ENCODE measurements at places on chromosomes 11 and 22.

DNA sequence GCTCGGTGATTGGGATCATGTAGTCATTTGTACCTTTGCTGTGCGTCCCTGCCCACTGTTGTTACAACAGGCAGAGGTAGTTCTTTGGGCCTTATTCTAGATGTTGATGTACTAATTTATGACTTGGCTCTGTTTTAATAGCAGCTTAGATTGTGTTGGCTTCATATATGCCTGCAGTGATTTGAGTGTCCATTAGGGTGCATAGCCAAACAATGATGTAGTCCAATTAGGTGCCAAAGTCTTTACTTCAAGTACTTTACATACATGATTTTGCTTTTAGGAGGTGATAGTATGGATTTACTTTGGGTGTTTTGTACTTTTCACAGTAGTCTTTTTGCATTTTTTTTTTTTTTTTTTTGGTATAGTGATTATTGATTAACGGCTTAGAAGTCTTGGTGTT lies 46.4 kb downstream of the PPP6R3 start:
- no peak for DNase-seq

DNA sequence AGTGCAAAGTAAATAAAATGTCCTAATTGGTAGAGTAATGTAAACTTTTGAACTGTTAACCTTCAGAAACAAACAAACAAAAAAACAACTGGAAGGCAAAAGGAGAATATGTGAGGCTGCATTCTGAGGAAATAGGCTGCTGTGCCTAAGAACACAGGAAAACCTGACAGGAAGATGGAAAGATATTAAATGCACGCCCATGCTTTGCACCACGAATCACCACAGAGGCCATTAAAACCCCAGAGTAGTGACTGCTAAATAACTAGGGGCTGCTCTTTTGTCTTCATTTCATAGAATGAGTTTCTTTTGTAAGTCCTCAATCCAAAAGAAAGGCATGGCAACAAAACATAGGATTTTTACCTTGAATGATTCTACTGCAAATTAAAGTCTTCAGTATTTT lies 436.0 kb downstream of the RAB38 start:
- no peak for DNase-seq

GRCh38 chr11:11620921-11621572 lies 758 bp downstream of the GALNT18 start:
- no peak for DNase-seq

GRCh38 chr11:17722000-17722643 lies 2.8 kb downstream of the MYOD1 start:
- no peak for DNase-seq

GRCh38 chr11:132005887-132006286 lies 635.5 kb downstream of the NTM start:
- DNase-seq: no peak

DNA sequence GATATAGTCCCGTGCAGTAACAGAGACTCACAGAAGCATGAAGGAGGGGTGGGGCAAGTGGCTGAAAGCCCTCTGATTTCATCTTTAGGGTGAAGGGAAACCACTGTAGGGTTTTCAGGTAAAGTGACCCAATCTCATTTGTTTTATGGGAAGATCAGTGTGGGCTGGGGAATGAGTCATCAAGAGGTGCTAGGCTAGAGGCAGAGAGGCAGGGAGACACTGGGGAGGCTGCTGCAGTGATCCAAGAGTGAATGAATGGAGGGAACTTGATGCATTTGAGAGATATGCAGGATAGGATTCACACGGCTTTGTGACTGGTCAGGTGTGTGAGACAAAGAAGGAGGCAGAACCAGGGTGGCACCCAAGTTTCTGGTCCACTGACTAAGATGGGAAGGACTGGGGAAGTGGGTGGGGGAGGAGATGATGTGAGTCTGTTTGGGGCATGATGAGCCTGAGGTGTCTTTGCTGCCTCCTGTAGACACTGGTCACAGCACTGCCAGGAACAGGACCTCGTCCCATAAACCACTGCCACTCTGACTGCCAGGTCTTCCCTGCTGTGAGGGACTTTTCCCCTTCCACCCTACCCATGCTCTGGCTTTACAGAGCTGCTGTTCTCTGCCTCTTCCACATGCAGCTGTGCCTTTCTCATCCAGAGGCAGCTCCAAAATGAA lies 239.0 kb downstream of the TENM4 start:
- no peak for DNase-seq

DNA sequence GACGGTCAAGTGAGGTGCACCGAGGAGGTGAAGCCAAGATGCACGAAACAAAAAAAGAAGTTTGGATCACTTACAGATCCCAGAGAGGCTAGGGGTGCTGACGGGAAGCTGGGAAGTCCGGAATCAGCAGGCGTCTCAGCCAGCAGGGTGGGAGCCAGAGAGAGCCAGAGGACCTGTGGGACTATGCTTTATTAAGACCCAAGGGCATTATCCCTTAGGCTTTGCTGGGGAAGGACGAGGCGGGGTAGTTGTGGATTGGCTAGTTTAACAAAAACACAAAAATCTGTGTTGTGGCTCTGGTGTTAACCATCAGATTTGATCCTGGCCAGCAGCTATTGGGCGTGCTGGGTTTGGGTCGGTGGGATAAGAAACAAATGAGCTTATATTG lies 427.1 kb downstream of the DYNC2H1 start:
- no peak for DNase-seq

GRCh38 chr11:129146191-129146590 lies 45.9 kb downstream of the ARHGAP32 start:
- DNase-seq: no peak

DNA sequence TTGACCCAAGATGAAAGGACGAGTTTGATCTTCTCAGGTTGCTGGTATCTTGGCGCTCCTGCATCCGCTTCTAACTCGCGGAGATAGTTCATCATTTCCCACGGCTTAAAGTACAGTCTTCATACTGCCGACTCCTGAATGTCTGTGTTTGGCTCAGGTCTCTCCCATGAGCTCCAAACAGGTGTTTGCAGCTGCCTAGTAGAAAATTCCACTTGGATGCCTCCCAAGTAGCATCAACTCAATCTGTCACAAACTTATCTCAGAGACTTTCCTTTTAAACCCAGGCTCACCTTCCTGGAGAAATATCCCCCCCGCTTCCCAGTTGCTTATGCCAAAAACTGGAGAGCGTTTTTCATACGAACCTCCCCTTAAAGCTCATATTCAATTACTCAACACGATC lies 986.5 kb downstream of the TBC1D22A start:
- DNase-seq: no peak

GRCh38 chr11:102377891-102378290 lies 30.9 kb downstream of the BIRC2 start:
- DNase-seq: no peak

DNA sequence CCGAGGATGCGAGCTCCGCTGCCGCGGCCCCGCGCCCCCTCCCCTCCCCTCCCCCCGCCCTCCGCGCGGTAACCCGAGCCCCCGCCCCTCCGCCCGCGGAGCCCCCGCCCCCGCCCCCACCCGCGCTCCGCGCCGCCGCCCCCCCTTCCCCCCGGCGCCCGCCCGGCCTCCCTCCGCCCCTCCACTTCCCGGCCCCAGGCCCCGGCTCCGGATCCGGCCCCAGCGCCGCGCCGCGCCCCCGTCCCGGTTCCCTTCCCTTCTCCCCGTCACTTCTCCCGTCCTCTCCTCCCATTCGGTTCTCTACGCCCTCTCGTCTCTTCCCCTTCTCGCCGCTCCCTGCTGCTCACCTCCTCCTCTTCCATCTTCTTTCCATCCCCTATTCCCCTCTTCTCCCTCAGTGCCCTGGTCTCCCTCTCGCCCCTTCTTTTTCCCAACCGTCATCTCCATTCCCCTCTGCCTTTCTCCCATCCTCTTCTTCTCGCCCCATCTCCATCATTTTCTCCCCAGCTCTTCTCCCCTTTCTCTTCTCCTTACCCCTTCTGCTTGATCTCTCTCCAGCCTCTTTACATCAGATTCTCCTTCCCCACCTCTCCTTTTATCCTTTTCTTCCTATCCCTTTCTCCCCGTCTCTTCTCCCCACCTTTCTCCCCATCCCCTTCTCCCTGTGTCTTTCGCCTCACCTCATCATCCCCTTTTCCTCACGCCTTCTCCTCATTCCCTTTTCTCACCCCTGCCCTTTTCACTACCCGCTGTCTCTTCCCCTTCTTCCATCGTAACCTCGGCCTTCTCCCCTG lies at the start of gene DCHS1:
TSS of gene DCHS1 (minus strand) at position 20 of the 794 bp plus-strand sequence. CDS start 14,196 bp downstream, outside the sequence.
- DNase-seq: no peak

DNA sequence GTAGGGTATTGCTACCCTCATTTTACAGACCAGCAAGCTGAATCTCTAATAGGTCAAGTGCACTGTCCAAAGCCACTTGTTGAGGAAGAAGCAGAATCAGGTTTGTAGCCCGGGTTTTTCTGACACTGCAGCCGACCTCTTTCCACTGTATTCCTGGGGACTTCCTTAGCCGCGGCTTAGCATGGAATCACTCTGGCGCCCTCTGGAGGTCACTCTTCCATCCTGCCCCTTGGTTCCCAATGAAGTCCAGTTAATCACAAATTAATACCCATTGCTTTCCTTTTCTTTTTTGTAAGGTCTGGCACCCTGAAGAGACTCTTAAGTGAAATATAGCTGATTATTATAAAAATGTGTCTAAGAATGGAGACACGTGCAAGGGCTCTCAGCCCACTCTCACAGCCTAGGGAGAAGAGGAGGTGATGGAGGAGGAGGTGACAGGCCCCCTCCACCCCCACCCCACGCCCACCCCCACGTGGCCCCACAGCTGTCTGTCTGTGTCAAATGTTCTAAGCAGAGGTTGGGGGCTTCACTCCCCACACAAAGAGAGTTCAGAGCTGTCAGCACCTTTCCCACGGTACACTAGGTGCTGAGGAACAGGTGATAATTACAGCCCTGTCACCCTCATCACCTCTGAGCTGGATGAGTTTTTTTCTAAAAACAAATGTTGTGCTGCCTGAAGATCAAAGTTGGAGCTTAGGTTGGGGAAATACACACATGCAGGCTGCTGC lies 57.7 kb upstream of the DRD2 start:
- DNase-seq: peak; percentile 30

DNA sequence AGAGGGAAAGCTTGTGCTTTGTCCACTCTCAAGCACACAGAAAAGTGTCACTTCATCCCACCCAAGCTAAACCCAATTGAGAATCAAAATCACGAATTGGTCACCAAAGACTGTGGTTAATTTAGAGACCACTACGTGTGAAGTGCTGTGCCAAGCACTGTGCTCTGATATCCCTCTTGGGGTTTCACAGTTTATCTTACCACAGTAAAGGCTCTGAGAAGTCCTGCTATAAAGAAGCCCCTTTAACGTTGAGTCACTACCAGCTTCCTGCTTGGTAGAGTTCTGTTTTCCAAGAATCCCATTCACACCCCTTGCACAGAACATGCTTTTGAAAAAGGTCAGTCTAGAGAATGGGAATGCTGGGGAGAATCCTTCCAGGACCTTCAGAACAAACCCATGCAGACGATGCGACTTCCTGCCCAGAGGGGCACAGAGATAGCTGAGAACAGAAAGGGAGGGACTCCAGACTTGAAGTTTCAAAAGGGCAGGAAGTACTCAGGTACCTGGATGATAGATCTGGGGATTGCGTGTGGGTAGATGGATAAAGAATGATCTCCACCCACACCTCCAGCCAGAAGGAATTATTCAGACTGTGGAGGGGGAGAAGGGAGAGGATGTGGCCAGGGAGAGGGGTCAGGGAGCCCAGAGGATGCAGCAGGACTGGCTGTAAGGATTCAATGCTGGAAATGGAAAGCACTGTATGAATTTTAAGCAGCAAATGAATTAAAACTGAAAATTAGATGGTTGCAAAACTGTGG lies 18.1 kb upstream of the TSPAN18 start:
- no peak for DNase-seq
